SW480 (cell line): ENCODE measurements at places on chromosomes 1 and 21.

DNA sequence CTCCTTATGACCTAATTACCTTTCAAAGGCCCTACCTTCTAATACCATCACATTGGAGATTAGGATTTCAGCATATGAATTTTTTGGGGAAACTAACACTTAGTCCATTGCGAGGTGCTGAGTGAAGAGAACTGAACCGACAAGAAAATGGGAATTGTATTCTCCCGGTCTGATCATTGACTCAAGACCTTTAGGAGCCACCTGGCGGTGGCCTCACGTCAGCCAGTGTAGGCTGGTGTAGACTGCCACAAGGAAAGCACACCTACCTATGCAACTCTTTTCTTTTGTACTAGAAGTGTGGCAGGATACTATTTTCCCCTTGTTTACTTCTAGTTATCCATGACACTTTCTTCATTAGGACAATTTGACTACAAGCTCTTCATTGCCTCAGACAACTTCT lies 333.5 kb upstream of the B3GALT2 start:
- DNase-seq = no peak

DNA sequence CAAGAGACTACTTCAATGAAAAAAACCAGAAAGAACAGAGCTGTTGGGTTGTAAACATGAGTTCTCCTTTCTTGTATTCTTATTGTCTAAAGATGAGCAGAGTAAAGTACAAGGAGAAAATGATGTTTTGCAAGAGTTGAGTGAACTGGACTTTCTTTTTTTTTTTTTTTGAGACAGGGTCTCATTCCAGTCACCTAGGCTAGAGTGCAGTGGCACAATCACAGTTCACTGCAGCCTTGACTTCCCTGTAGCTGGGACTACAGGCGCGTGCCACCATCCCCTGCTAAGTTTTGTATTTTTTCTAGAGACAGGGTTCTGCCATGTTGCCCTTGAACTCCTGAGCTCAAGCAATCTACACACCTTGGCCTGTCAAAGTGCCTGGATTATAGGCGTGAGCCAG lies 7.1 kb upstream of the IVNS1ABP start:
- no peak for DNase-seq

- DNase-seq = no peak
These were observed 46.5 kb downstream of the HLX start for GRCh38 chr1:220925707-220926106.

DNA sequence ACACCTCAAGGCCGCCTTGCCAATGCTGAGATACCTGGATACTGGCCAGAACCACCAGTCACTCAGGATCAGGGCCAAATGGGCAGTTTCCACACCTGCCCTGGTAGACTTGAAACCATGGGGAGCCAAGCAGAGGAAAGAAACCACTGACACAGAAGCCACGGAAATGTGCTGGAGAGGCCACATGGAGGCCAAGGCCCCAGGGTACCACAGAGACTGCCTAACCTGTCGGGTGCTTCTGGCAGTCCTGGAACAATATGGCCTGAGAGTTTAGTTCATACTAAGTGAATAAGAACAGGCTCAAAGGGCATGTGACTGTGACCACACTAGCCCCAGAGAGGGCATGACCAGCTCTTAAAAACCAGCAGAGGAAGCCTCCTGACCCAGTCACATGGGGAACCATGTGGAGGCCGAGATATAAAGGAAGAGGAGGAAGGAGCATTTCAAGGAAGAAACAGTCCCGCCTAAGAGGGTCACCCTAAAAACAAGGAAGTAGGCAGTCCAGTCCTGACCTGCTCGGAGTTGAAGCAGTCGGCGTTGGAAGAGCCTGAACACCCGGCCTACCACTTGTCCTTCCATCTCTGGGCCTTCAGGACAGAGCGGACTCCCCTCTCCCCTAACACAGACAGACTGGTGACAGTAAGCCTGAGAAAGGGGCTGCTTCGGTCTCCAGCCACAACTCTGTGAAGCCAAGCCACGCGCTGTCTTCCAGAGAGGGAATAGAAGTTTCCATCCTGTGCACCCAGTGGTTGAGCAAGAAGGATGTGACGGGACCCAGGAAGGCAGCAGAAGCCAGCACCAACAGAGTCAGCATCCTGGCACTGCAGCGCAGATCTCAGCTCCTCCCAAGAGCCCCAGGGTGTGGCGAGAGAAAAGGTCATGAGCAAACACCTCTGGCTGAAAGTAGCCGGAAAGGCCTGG lies at the start of gene DENND2D:
TSS of gene DENND2D (minus strand) at position 766 of the 921 bp plus-strand sequence. CDS start at position 579, 187 bp downstream.
- DNase-seq = no peak

DNA sequence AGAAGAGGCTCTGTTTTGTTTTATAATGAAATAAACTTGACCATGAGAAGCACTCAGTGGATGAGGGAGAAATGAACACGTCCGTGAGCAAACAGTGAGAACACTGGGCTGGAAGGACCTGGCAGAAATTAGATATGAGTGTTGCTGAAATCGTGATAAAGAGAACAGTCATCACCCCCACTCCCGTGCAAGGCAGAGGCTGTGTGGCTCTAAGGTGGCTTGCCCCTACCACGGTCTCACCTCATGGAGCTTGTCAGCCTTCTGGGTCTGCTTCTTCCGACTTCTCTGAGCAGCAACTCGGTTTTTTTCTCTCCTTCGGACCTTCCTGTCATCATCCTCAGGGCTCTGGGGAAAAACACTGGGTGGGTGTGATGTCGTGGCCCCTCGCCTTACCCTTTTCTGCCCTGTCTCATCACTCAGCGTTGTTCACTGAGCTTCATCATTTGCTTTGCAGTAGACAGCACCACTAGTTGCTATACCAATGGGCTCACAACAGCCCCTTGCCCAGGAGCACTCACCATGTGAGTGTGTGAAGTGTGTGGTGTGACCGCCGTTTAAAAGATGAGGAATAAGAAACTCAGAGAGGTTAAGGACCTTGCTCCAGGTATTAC lies 2.8 kb downstream of the BATF3 start:
- DNase-seq = no peak
